Karpas-422 (cell line): ENCODE measurements at places on chromosomes 5 and 9.

- peak; percentile 42 for DNase-seq
Measured at GRCh38 chr9:22512495-22512894, 65.9 kb downstream of the DMRTA1 start.

DNA sequence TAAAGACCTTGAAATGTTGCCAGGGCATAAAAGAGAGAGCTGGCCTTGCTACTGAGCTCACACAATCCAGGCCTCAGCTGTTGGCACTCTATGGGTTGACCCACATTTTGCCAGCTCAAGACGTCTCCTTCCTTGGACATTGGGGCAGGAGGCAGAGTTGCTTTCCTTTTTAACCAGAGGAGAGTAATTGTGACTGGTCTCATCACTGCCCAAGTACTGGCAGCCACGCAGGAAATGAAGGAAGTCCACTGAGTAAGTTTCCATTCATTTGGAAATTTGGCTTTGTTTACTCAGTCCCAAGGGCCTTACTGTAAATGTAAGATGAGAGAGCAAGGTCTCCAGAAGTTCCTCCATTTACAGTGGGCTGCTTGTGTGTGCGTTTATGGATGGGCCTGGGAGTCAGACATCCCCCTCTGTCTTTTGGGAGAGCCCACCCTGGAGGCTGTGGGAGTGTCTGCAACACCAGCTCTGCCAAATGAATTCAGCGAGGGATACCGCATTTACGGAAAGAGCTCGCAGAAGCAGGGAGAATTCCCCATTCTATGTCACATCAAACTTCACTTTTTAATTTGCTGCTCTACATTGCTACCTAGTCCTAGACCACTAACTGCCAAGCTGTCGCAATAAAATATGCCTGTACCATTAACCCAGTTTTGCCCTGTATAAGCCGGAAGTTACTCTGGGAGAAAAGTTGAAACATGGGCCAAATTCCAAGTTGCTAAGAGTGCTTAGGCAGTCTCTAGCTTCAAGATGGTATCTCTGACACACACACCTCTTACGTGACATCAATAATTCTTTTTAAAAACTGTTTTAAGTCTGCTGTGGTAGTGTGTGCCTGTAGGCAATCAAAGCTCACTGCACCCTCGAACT lies 24.5 kb upstream of the PDZD2 start:
- no peak for DNase-seq

- DNase-seq: no peak
Measured at GRCh38 chr5:39947657-39948056, 522.9 kb upstream of the DAB2 start.

- DNase-seq: no peak
Measured at GRCh38 chr9:19208653-19209052, 21.8 kb upstream of the DENND4C start.

DNA sequence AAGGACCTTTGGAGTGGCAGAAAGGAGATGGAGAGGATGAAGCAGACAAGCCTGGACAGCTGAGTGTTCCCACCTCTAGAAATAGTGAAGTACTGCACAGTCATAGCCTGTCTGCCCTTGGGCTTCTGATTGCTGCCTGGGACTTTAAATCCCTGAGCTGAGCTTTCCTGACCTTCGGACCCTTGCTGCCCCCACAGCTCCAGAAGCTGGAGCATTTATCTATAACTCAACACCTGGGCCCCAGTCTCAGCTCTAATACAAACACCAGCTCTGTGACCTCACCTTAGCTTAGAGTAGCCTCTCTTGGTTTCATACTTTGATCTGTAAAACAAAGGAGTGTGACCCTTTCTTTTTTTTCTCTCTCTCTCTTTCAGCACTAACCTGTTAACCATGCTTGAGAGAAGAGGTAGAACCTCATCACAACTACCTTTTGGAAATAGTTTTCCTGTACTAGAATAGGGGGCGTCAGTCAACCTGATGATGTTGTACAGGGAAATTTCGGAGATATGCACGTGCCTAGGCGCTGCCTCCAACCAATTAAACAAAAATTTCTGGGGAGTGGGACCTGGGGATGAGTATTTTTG lies 25.4 kb upstream of the ELL2 start:
- no peak for DNase-seq

DNA sequence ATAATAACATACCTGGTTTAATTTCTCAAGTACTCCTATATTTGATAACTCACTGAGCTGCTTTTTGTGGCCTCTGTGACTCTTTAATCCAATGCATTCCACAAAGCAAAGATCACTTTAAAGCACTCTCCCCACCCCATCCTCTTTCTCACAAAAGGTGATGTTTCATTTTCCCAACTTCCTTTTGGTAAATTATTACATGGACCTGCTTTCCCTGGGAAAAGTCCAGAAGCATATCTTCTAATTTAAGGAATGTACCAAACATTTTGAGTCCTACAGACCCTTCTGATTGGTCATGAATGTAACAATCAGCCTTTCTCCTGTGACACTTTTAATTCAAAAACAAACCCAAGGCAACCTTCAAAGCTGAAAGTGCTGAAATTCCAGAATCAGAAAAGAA lies 71.1 kb downstream of the MLLT3 start:
- DNase-seq: no peak

GRCh38 chr9:75036793-75037192 lies 8.7 kb upstream of the CARNMT1 start:
- DNase-seq: no peak

- DNase-seq: no peak
Measured at GRCh38 chr5:150758203-150758530, 650 bp downstream of the DCTN4 start.

- DNase-seq: no peak
Measured at GRCh38 chr5:99948850-99949249, 586.3 kb upstream of the FAM174A start.

- no peak for DNase-seq
Measured at GRCh38 chr9:20030221-20030620, 241.4 kb upstream of the SLC24A2 start.

DNA sequence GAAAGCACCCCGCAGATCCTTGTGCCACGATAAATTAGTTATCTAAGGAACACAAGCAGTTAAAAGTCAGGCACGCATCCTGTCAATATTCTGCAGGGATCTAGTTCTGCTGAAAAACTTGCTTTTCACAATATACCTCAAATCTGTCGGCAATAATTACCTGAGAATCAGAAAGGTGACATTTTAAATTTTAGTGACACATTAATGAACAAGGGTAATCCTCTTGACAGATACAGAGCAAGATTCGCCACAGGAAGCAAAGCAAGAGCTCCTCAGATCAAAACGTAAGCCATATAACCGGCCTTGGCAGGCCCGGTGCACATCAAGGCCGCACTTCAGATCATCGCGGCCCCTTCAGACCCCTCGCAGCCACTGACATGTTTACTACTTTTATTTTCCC lies 185.7 kb downstream of the ATPSCKMT start:
- no peak for DNase-seq

DNA sequence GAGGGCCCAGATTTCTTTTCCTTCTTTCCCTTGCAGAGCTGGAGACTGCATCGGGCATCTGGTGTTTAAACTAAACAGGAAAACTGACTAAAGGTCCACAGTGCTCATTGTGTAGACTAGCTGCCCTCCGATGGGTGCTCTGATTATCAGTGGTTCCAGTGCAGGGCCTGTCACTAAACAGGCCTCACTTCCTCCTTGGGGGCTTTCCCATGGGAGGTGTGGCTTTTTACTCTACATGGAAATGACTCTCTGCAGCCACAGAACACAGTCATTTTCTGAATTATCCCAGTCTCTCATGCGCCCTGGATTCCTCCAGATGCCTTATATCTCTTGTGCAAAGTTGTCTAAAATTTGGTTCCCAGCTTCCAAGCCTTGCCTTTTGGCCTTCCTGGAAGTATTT lies 199.2 kb downstream of the TRIO start:
- DNase-seq: peak; percentile 70

GRCh38 chr9:20476912-20477521 lies 145.3 kb downstream of the MLLT3 start:
- no peak for DNase-seq

DNA sequence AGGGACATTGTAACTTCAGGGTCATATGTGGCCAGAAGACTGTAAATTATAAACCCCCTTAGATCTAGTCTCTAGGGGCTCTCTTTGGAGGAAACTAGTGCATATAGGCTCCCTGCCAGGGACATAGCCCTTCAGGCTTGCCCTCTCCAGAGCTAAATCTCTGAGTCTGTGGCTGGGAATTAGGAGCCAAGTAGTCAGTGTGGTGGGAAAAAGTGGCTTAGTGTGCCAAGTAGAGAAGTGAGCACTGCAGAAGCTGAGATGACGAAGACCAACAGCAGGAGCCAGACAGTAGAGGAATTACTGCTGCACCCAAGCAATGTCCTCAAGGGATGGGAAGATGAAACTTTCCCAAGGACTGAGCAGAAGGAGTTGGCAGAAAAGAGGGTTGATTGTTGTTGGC lies 71.2 kb downstream of the CWC27 start:
- no peak for DNase-seq

- DNase-seq: no peak
Measured at GRCh38 chr9:35976726-35977125, 18.8 kb upstream of the OR2S2 start.

- no peak for DNase-seq
Measured at GRCh38 chr9:84170521-84171141, 169.9 kb downstream of the SLC28A3 start.

DNA sequence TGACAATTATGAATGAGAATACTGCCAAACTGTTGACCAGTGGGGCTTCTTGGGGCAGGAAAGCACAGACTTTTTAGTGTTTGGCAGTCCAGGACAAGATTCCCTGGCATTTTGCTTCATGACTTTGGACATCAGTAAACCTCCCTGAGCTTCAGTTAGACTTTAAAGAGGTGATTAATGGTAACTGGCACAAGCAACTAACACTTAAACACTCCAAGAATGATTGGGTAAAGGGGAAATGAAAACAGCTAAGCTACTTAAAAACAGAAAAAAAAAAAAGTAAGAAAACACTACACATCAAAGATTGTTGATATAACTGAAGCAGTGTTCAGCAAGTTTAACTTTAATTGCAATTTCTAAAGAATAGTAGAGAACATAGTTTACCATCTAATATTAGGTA lies 13.4 kb downstream of the PAIP1 start:
- no peak for DNase-seq

- no peak for DNase-seq
Measured at GRCh38 chr9:99005651-99006050, 61.9 kb downstream of the COL15A1 start.

DNA sequence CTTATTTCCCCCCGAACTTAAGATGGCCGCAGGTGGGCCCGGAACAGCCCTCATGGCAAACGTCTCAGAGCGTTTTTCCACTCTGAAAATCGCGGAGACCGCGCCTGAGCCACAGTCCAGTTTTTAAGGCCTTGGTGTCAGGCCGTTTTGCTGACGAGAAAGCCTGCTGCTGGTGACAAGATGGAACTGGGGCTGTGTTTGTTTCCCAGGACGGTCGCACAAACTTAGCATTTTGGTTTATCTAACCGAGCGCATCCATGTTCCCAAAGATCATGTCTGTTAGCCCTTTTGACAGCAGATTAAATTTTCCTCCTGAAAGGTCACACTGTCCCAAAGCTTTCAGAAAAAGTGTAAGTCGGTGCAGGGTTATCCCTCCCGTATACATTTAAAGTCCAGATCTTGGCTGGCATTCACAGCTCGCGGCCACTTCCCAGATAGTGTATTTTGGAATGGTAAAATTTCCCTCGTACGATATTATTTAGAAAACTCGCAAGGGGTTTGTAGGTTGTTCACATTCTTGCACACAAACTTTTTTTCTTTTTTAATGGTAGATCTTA lies 812 bp downstream of the SREK1 start:
- DNase-seq: no peak

DNA sequence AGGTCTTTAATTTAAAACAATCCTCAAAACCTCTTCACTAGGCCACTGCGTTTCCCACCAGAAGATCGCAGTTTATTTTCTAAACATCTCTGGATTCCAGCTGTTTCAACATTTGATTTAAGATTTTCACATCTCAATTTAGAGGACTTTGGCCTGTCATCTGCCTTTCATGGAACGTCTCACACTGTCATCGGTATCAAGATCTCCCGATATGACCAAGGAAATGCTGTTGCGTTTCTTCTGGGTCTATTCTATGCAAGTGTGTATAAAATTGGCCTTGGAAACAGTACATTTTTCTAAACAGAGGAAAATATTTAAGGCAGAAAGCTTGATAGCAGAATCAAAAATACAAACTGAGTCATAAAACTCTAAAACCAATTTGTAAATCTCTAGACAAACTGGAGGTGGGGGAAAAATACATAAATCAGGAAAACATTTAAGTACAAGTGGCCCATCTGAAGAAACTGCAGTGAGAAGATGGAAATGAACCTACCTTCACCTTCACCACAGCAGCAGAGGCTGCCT lies 53.6 kb upstream of the SIMC1 start:
- DNase-seq: no peak

DNA sequence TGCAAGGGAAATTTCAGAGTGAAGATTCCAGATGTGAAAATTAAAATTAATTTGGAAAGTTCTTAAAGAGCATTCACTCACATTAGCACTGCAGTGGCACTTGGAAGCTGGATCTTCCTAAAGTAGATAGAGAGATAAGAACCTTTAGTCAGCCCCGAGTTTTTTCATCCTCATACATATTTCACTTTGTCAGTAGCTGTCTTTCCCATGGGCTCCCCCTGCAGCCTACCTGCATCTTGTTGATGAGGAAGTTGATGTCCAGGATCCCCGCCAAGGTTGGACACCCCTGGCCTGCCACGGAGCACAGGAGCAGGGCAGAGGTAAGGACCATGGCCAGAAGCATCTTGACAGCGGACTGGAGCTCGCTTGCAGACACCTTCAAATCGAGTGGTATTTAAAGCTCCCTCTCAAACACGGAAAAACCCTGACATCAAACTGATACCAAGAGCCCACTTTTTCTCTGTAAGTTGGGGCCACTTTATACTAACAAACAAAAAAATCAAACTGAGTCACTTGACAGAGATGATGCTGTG lies at the start of gene IL9:
IL9 (minus strand) TSS at position 368 of the 533 bp plus-strand sequence; CDS start at position 343, 25 bp downstream.
- DNase-seq: no peak

DNA sequence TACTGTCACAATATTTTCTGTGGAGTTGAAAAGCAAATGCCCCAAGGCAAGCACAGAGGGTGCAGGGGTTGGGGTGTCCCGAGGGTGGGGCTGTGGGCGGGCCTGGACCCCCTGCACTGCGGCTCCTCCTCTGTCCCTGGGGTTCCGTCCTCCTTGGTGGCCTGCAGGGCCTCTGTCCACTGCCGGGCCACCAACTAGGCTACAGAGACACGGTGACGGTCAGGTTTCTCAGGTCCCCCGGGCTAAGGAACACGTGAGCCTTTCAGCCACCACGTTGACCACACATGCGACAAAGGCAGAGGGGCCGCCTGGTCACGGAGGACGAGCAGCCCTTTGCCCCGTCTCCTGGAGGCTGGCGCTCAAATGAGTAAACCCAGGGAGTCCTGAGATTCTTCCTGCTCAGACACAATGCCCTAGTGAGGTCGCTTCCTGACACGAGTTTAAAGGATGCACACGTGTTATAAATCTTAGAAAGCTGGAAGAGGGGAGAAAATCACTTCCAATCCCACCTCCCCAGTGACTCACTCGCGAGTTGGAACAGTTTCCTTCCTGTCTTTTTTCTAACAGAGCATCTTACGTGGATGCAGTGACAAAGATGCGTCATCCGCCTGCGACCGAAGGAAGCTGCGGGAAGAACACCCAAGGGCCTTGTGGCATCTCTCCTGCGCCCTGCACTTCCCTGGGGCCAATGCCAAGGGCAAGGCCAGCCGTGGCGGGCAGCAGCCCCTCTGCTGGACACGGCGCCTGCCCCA lies 24.8 kb upstream of the OBP2B start:
- DNase-seq: no peak
